ENCODE measurements at places on chromosomes 3 and 15.

- DNase-seq = no peak
These were observed 36.7 kb downstream of the FOXP1 start for GRCh38 chr3:71546821-71547220.

DNA sequence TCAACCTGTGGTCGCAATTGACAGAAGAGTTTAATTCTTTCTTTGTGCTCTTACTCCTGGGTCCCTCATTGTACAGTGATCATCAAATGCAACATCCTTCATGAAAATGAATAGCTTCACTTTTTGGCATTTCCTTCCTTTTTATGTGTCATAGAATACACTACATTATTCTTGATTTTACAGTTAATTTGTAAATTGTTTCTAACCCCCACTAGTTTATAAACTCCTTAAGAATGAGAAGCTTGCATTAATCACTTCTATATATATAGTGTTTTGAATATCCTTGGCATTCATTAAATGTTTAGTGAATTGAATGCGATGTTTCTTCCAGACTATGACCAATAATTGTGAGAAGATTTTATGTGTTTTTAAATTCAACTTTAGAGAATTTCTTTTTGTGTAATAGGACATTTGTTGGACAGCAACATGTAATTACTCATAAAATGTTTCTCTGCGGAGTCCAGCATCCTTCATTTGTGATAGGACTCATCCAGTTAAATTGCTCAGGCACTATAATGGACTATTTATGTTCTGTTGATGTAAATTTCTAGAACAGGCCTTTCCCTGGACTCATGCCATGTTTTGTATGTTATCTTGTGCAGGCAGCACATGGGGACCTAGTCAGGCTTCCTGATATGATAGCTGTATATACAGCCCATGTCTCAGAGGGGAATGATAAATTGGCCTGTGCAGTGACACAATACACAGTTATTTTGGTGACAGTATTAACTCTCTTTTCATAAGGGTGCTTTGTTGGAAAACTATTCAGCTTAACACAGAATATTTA is 51.3 kb downstream of the MBNL1 start:
- no peak for DNase-seq

DNA sequence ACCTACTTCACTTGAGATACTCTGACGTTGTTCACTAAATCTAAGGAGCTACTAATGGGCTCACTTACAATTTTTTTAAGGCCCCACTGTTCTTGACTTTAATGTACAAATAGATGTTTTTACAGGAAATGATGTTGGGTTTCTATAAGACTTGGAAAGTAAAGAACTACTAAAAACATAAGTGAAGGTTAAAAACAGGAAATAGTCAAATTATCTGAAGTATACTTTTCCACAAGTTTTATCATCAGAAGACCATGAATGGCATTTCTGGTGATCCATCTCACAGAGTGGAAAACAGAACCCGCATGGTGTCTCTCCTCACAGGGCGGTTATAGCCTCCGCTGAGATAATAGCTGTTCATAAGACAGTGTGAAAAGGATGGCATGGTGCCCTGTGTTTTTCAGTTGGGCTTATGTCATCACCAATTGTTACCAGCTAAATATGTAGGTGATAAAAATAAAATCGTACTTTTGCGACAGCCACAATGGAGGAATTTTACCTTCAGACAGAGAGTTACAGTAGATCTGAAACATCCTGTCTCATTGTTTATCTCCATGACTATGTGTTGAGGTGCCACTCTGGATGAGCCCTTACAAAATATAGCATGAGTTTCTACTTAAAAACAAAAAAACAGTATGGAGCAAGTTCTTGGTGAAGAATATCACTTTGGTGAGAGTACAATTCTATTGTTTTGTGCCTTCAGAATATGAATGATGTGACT is 462.4 kb downstream of the RAP2B start:
- no peak for DNase-seq

DNA sequence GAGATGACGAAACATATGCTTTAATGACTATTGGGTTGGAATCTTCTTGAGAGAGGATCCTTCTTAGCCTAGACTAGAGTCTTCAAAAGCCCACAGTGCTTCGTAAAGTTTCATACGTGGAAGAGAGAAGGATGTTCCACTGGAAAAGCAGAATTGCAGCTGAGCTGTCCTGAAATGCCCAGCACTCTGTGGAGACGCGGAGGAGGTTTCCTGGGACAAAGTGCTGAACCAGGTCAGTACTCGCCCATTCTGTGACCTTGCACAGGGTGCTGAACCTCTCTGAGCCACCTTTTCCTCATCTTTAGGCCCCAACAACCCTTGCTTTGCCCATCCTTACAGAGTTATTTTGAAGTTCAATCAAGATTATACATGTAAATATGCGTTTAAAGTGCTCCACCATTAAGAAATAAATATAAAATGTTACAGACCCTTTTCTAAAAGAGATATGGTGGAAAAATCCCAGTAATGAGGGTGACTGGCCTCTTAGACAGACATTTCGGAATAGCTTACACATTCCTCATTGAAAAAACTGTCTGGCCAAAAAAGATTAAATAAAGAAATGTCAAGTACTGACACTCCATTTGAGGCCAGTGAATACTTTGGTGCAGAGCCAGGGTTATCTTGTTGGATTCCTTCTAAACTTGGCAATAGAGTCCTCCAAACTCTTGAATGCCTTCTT is 4.2 kb upstream of the MAGEF1 start:
- no peak for DNase-seq

GRCh38 chr3:4680227-4680691 is 187.1 kb downstream of the ITPR1 start:
- no peak for DNase-seq

- no peak for DNase-seq
These were observed 25.3 kb downstream of the ZNF106 start for GRCh38 chr15:42465520-42466259.

- DNase-seq = no peak
These were observed 178.4 kb upstream of the STT3B start for GRCh38 chr3:31354373-31354772.

GRCh38 chr3:150359381-150359780 is 48.7 kb upstream of the TSC22D2 start:
- DNase-seq = no peak

GRCh38 chr3:4021162-4021561 is 221.9 kb downstream of the LRRN1 start:
- DNase-seq = no peak

- DNase-seq = peak; percentile 45
These were observed 35.8 kb downstream of the TKT start for GRCh38 chr3:53219895-53220483.

DNA sequence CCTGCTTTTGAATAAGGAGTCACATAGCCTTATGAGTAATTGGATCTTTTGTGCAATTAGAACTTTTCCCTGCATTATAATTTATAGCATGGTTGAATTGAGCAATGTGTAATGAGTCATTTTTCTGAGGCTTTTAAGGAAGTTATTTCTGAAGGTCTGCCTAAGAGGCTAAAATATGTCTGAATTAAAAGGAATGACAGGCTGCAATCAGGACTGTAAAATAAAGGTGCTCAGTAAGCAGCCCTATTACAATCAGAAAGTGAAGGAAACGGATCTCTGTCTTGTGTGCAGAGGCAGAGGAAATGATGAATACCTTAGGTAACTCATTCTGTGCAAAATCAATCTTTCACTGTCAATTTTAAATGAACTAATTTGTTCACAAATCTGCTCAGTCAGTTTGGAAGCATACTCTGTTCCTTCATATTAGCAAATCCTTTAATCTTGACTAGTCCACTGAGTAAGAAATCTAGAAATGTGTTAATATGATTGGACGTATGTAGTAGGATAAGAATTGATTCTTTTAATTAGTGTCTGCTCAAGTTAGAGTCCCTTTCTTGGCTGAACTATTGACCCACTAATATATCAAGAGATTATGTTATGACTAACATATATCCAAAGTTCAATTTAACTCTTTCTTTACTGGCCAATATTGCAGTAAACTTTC is 290.1 kb downstream of the ZIC1 start:
- DNase-seq = no peak

DNA sequence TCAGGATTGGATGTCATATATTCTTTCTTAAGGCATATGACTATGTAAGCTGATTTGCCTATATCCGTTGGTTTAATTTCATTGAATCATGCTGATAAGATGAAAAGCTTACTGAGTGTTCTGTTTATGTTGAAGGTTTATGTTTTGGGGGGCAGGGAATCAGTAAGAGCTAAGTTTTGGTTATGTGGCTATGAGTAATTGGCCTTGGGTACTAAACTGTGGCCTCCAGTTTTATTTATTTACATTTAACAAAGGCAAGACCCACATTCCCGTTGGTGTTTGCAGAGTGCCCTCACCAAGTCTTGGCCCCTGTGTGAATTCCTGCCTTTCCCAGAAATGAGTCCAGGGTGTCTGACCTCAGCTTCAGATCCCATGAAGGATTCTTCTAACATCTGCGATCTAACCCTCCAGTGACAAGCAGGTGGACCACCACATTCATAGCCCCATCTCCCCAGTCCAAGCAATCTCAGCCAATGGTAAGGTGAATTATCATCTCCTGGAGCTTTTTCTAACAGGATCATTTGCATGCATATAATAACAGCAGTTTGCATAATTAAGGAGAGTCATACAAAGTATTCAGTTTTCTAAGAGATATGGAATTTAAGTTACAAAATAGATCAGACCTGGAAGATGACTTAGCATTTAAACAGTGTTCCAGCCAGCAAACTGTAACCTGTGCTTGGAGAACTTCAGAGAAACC is 27.4 kb downstream of the GLDN start:
- DNase-seq = no peak

DNA sequence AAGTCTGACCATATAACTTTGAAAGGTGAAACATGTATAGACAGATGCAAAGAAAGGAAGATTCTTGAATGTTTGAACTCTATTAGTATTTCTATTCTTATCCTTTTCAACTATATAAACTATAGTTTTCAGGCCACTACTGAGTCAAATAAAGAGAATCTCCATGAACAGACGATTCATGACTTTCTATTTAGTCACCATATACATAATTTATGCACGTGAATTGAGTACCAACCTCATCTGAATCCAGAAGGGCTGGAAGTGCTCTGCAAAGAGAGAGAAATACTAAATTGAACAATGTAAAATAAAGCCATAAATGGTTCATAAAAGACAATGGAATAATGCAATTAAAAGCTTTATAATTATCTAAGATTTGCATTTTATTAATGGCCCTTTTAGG is 9.5 kb upstream of the VPS39 start:
- no peak for DNase-seq

DNA sequence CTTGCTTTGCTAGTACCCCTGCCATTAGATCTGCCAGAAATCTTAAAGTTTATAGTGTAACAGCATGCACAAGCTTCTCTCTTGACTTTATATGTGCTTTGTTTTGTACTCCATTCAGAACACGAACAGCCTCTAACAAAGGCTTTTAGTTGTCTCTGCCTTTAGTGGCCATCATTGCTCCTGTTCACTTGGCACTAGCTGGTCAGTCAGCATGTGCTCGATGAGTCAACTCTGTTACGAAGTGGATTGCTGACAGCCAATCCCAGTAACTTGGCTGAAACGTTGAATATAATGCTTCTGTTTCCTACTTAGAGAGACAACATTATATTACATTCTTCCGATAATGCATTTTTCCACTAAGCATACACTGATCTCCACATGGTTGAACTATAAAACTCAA is 349.2 kb downstream of the NAALADL2 start:
- no peak for DNase-seq

DNA sequence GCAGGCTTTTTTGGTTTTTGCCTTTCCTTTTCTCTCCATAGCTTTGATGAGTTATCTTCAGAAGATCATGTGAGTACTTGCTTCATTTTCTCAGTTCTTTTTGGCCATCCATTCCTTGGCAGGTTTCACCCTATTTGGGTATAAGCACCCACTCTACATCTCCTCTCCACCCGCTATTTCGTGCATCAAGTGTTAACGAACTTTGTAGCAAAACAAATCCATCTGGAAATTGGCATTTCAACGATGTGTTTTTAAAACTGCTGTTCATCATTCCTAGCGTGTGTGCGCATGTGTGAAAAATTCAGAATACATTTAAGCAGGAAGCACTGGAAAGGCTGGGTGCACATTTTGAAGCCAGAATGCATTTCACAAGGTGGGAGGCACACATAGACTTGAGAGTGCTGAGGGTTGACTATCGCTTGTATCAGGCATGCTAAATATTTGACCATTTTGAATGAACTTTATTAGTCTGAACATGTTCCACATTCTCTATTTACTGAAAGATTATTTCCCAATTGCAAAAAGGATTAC is 89.7 kb upstream of the FHIT start:
- no peak for DNase-seq

DNA sequence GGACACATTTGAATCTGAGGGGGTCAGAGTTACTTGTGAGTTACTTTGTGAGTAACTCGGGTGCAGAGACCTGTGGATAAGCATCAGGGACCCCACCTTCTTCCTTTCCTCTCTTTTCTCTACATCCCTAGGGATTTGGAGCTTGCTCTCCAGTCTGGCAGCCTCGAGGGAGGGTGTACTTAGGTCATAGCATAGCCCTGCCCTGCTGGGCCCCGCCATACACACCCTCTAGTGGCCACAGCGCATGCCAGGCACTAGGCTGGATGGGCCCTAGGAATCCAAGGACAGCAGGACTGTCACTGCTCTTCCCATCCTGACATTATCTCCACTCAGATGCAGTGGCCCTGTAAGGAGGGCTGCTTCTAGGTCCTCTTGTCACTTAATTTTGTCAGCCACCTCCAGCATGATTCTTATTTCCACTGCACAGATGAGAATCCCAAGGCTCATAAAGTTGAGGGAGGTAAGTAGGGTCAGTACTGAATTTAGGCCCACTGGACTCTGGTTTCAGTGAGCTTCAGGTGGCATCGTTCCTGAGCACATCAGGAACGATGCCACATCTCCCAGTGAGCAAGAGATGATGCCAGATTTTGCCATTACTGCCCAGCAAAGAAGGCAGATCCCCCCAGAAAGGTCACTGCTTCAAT is 3.6 kb upstream of the SMAD6 start:
- DNase-seq = peak; percentile 44

DNA sequence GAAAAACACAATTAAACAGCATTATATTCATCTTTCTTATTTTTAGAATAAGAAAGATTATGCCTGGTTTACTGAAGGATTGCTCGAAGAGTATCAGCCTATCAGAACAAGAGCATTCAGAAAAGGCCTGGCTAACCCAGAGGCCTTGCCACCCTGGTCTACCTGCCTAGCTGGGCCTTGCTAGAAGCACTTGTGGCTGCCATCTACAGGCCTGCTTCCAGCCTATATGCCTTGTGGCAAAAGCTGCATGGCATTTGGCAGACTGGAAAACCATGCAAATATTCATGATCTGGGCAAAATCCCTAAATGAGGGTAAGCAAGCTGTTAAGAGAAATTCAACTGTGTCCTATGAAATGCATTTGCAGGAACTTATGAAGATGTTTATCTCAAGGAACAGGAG is 9.3 kb upstream of the ATP13A4 start:
- no peak for DNase-seq

GRCh38 chr3:112647122-112647521 is 6.2 kb upstream of the CCDC80 start:
- DNase-seq = no peak

DNA sequence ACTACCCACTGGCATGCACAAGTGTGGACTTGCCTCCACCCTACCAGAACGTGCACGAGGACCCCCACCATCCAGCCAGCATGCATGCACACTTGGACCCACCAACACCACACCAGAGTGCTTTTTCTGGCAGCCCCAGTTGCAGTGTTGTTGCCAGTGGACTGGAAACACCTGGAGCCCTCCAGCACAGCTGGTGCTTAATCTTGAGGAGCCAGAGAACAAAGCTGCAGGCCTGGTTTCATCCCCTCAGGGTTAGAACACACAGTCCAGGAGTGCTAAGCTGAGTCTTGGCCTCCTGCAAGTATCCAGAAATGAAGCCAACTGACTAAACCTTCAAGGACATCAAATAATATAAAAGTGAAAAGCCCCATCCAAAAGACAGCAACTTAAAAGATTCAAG is 888.0 kb downstream of the NTRK3 start:
- DNase-seq = no peak

- no peak for DNase-seq
These were observed 48.4 kb upstream of the CCDC80 start for GRCh38 chr3:112689385-112689784.
